ENCODE measurements at places on chromosomes 5 and 9.
A peak's percentile ranks its signal among the peaks of the same experiment; 100 is the strongest.

- peak; percentile 80 for DNase-seq
These were observed 73.2 kb downstream of the AOPEP start for GRCh38 chr9:94799578-94800264.

DNA sequence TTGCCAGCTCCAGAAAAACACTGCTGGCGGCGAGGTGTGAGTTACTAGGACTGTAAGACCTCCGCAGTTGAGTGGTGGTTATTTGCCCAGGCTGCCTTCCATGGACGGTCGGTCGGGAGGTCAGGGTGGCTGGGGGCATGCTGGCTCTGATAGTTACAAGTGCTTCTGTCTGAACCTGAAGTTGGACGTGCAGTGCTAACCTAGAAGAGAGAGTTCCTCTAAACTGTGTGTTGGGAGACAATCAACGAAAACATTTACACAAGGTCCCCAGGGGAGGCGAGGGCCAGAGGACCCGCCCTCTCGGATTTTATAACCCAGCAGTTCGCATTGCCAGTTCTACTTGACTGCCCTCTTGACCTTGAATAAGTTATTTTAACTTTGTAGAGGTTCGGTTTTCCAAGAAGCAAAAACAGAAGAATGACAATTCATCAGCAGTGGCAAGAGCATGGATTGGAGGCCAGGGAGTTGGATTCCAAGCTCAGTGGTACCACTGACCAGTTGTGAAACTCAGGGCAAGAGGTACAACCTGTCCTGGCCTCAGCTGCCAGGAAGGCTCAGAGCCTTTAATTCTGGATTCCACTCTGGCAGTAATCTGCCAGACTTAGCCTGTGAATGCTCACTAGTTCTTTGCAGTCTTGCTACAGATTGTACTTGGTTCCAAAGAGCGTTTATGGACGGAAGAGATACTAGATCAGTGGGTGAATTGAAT, 28.7 kb upstream of the PDE8B start:
- no peak for DNase-seq

DNA sequence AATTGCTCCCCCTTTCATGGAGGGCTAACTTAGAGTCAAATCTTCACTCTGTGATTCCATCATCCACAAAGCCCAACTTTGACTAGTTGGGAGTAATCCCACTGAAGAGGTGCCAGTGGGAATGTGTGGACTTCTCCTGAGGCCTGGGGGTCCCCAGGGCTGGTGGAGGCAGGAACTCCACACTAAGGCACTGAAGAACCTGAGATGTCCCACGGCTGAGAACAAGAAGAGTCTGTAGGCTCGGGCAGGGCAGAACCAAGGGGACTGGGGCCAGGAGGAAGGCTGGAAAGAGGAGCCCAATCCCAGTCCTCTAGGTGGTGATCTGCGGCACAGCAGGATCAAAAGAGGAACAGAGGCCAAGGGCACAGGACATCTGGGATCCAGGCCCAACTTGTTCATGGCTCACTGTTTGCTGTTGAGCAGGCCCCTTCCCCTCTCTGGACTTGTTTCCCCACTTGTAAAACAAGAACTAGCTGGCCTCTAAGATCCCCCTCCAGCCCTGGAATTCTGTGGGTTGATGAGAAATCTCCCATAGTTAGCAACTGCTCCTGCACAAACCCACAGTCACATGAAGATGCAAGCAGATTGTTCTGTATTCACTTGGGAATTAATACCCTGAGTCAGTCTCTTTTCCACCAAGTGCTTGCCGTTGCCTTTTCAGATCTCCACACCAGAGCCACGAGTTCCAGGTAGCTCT, 32.7 kb upstream of the ALDH1B1 start:
- peak; percentile 62 for DNase-seq

DNA sequence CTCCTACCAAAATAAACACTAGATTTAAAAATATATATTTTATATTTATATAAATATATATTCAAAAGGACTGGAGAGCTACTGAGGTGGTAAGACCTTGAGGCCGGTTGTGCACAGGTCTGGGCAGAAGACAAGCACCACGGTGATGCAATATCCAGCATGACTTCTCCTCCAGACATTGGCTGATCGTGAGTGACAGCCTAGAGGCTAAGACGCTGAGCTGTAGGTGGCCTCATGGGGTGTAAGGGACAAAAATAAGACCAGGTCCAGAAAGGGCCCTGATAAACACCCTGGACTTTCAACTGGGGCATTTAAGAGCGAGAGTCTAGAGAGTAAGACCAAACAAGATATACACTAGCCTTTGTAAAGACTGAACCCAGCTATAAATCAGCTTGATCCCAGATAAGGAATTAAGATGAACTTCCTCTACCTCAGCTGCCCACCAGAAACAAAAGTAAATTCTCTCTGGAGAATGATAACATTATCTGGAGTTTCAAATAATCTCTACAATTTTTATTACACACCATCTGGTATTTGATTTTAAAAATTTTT, 14.2 kb upstream of the C5orf47 start:
- DNase-seq = no peak

DNA sequence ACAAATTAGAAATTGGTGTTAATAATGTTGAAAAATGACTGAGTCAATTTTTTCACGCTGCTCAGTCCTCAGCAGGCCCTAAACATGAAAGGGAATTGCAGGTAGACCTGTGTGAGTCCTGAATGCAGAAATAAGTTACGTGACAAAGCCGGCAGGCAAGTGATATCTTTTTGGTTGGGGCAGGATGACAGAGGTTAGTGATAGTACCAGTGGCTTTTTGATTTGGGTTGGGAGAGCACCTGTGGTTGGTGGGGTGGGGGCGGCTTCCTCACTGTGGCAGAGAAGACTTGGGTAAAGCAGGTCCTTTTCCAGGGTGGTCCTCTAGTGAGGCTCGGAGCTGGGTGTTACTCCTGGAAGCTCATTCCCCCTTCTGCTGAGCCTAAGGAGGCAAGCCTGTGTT, 164.7 kb downstream of the TMEM167A start:
- DNase-seq = no peak

DNA sequence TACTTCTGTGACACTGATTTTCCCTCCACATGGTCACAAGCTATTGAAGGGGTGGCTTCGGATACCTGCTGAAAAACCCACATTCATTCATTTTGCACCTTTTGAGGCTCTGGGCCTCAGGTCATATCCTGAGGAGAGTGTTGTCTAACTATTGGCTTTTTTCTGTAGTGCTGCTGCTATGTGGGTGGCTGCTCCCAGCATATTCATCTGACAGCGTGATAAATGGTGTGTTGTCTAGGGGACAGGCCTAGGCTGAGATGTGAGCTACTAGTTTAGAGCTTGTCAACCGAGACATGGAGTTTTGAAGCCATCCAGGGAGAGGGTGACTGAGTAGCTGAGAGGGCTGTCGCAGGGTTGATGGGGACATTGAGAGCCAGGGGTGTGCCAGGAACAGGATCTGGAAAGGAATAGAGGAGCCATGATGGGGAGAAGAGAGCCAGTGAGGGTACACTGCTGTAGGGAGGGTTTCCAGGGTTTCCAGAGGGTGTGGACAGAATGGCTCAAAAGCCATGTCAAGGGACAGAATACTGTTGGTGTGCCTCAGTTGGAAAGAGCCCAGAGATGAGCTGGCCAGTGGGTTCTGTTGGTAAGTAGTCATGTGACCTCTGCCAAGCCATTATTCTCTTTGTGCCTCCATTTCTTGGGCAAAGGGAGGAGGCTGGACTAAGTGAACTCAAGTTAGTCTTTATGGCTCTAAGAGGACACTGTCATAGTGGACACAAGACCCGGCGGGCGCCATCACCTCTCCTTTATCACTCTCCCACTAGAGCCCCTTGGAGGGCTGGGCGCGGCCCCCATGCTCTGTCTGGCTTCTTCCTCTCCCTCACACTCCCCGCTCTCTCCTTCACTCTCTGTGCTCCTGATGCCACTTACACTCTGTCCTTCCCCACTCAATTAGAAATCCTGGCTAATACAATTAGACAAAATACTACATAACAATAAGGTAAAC, 19.9 kb downstream of the ADCY2 start:
- no peak for DNase-seq

DNA sequence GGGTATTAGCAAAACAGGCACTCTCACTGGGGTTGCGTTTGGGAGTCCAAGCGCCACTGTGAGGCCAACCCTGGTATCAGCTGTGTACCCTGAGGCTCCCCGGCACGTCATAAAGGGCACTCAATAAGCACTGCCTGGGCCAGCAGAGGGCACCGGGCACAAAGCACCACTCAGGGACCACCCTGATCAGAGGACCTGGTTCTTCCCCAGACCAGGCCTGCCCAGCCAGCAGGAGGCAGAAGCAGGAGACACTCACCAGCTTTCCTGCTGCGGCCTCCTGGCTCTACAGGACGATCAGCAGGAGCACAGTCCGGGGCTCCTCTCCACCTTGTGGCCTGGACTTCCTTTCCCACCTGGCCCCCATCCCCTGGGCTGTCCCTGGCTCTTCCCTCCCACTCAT, 12.6 kb downstream of the MGAT1 start:
- no peak for DNase-seq

DNA sequence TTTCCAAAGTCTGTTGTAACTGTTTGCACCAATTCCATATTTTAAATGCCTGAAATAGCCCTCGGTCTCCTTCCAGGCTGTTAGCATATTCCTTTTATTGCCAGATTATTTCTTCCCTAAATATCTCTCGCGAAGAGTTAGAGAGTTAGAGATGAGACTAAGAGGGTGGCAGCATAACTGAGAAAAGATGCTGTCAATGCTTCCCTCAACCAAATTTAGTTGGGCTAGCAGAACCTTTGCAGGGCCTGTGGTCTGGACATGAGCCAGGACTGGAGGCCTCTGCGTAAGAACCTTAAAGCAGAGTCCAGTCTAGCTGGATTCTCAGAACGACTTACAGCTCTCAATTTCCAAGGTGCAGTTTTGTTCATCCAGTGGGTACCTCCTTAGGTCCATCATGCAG, 135.9 kb downstream of the GABRB2 start:
- DNase-seq = no peak

GRCh38 chr9:37215830-37216229, 95.5 kb downstream of the ZCCHC7 start:
- peak; percentile 59 for DNase-seq

DNA sequence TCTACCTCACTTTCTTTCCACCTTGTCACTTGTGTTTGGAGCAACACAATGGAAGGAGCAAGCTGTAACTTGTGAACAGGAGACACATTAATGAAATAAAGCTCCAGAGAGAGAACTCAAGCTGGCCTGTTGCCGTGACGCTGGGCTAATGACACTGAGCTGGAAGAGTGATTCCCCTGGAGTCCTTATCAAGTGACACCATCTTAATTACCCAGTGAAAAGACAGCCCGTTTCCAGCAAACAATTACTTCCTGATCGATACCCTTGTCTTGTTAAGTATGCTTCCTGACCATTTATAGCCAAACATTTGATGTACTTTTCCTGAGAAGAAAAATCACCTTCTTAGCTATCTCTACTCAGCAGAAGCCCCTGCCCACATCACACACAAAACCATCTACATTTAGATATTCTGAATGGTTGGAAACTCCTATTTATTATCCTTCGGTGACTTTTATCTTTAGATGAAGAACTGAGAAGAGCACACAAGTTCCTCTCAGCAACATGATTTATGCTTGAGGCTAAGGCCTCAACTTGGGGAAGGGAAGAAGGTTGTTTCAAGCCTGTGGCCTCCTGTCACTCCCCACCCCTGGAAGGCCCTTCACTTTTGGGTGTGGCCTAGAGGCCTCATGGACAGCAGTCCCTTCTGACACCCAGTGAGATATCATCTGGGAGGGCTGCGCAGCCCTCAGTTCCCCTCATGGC, 34.1 kb downstream of the CRHBP start:
- DNase-seq = no peak

GRCh38 chr9:17330097-17330496, 195.3 kb downstream of the CNTLN start:
- peak; percentile 5 for DNase-seq

DNA sequence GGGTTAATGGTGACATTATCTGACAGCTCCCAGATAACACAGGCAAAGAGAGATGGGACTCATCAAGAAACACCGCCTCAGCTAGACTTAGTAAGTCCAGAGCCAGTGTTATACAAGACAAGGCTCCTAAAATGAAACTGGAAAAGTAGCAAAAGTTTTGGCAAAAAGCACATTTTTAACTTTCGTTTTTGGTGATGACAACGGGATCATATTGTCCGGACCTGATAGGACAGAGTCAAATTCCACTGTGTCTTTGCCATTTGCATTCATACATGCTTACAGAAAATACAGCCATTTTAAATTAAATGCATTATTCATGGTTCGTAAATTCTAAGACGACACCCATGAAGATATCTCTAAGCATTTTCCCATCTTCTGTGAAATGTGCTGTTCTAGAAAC, 152.1 kb downstream of the CRB2 start:
- DNase-seq = no peak

GRCh38 chr9:72154468-72155285, 5.4 kb downstream of the GDA start:
- DNase-seq = no peak

GRCh38 chr5:68500813-68501212, 285.3 kb downstream of the PIK3R1 start:
- no peak for DNase-seq

DNA sequence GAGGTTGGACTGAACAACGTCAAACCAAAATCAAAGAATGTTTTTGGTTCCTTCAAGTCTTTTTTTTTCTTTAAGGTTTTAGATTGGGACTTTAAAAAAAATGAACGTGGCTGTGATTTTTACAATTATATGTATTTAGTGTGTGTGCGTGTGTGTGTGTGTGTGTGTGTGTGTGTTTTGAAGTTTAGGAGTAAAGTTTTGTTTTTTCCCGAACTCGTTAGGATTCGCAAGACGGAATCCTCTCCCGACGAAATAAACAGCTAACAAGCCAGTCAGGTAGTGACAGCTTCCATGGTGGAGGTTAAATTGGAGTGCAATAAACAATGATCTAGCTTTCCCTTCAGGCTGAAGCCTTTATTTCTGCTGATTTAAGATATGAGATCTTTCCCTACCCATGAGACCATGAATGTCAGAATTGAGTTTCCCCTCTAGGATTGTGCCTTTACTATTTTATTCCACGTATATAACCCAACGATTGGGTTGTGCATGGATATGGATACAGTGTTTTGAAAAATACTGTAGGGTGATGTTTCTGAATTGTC, 1.2 kb downstream of the KIAA1958 start:
- no peak for DNase-seq

- DNase-seq = peak; percentile 93
These were observed 39.0 kb upstream of the OSMR start for GRCh38 chr5:38806775-38807258.

GRCh38 chr9:91405343-91406077, 18.1 kb downstream of the NFIL3 start:
- DNase-seq = no peak

- no peak for DNase-seq
These were observed 652.0 kb downstream of the MTRR start for GRCh38 chr5:8520917-8521316.

- no peak for DNase-seq
These were observed 3.7 kb downstream of the CARD19 start for GRCh38 chr9:93099551-93100275.

GRCh38 chr9:15300218-15300617, 6.8 kb downstream of the TTC39B start:
- DNase-seq = no peak

GRCh38 chr9:93264338-93265125, 80.6 kb downstream of the WNK2 start:
- no peak for DNase-seq

GRCh38 chr9:99105152-99106043, 485 bp downstream of the TGFBR1 start:
- peak; percentile 70 for DNase-seq

GRCh38 chr5:179833709-179834070, 13.0 kb downstream of the SQSTM1 start:
- DNase-seq = no peak

- peak; percentile 47 for DNase-seq
These were observed 38.9 kb downstream of the MTMR12 start for GRCh38 chr5:32273821-32274220.

- DNase-seq = no peak
These were observed 24.8 kb downstream of the SARDH start for GRCh38 chr9:133713150-133713959.

GRCh38 chr9:23220957-23221356, 605.1 kb downstream of the ELAVL2 start:
- DNase-seq = no peak
